ENCODE measurements at places on chromosomes 16 and 17.

GRCh38 chr16:48432136-48432535, 46.9 kb upstream of the SIAH1 start:
- no peak for DNase-seq

DNA sequence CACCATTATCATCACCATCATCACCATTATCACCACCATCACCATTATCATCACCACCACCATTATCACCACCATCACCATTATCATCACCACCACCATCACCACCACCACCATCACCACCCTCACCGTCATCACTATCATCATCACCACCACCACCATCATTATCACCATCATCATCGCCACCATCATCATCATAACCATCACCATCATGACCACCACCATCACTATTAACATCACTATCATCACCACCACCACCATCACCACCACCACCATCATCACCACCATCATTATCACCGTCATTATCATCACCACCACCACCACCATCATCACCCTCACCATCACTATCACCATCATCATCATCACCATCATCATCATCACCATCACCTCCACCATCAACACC, 9.1 kb downstream of the FOXL1 start:
- no peak for DNase-seq

DNA sequence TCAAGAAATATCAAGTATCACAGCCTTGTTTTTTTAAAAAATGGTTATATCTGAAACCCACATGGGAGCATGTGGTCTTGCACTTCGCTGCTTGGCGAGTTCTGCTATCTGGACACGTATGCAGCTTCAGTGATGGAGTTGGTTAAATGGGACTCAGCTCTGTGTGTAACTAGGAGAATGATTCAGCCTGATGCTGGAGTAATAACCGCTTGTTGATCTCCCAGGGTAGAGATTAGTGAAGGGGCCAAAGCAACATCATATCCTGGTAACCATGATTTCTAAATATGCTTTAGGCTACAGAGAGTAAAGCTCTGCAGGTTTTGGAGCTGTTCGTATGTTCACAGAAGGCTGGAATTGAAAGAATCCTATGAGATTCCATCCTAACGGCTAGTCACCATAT, 63.2 kb downstream of the IQCK start:
- DNase-seq = no peak

DNA sequence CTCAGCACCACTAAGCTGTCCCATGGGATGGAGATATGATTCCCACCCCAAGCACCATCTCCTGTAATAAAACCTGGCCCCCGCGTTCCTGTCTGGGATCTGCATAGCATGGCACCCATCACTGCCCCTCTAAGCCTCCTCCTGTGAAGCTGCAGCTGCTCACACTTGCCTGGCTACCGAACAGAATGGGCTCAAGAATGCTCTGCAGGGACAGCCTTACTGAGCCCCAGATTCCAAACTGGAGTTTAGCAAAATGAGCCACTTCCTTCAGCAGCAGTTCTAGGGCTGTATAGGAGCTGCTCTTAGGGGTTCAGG, 256.1 kb downstream of the CPPED1 start:
- no peak for DNase-seq

DNA sequence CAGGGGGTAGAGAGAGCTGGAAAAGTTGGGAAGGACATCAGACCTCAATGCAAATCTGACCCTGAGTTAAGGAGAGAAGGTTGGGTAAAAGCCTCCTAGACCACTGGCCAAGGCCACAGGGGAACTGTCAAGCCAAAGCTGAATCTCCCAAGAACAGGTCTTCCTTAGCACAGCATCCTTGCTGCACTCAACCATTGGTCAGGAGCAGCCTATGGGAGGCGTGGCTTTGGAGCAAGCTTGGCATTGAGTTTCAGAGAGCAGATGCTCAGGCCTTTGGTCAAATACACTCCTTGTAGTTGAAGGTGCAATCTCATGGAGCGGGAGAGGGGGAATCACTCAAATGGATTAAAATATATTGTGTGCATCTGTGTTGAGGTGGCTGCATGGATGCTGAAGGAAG, 21.8 kb downstream of the SOX9 start:
- no peak for DNase-seq

- DNase-seq = no peak
Observed at GRCh38 chr16:50676684-50677225, 4.4 kb downstream of the SNX20 start.

GRCh38 chr16:77660311-77660710, 62.0 kb upstream of the NUDT7 start:
- no peak for DNase-seq

GRCh38 chr16:69474408-69474807, 50.0 kb downstream of the CYB5B start:
- DNase-seq = no peak

DNA sequence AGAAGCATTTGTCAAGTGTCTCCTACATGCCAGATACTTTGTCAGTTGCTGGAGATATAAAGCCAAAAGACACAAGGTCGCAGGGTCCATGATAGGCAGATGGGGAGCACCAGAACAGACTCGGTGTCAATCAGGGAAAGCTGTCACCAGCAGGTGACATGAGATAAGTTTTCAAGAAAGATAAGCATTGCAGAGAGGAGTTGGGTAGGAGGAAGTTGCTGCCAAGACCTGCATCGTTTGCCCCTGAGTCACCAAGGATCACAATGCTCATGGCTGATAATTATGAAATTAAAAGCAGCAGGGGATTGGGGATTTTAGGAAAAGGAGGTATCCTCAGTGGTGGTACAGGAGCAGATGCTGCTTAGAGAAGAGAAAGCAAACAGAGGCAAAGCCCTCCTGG, 551.1 kb upstream of the CDH11 start:
- no peak for DNase-seq

DNA sequence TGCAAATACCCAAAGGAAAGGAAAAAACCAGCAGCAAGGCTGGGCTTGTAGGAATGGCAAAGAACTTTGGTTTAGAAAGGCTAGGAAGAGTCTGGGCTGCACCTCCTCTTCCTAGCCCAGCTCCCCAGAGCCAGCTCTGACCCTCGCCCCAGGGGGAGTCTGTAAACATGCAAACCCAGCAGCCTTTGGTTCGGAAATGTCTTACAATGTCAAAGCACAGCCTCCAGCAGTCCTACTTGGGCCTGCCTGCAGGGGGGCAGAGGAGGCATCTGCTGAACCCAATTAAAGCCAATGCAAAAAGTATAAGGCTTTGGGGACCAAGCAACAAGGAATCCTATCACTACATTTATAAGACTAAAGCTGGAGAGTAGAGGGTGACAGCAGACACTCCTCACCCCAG, 5.0 kb upstream of the FTSJ3 start:
- DNase-seq = no peak

- no peak for DNase-seq
Observed at GRCh38 chr17:50848711-50849110, 13.3 kb downstream of the WFIKKN2 start.

DNA sequence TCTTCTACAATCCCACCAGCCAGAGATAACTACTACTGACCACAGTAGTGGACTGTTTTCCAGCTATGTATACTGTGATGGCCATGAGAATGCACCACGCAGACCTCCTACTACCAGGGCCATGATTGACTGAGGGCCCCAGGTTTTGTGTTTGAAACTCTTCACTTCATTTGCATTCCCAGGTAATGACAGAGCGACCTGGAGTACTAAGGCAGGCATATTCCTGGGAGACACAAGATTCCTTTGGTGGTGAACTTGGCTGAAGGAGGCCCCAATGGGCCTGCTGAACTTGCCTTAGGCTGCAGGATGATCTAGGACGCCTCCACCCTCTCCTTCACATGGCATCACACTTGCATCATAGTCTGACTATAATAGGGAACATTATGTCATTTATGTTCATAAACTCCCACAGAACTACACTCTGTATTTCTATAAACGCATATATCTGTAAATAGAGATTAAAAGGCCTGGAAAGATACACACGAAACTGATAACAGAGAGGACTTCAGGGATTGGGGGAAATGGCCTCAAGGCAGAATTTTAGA, 30.4 kb downstream of the CLEC19A start:
- no peak for DNase-seq

- DNase-seq = no peak
Observed at GRCh38 chr17:38939987-38940386, 14.6 kb downstream of the LASP1NB start.

DNA sequence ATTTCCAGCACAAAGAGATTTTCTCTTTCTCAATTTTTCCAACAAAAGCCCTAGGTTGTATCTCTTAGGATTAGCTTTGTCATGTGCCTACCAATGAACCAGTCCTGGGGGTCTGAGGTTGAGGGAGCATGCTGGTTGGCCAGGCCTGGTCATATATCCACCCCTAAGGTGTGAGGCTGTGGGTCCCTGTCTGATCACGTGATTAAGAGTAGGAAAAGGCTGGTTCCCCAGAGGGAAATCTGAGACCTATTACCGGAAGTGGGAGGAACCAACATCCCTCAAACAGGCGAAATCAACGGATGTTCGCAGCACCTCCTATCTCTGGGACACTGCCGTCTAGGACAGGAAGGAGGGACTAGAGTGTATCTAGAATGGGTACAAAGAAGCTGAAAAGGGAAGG, 185.7 kb upstream of the IRX5 start:
- no peak for DNase-seq

DNA sequence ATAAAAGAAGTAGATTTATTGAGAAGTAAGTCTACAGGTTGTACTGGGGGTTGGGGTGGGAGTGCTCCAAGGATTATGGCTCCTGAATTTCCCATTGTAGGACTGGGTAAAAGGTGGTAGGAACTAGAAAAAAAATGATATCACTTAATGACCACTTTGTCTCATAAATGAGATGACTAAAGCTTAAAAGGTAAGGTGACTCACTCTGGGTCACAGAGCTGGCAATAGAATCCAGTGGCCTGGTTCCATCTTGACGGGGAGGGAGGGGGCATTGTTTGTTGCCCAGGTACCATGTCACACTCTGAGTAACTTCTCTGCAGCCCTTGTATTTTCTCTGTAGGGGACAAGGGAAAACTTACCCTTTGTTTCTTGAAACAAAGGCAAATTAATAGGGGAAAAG, 126.1 kb downstream of the PITPNC1 start:
- peak; percentile 24 for DNase-seq

DNA sequence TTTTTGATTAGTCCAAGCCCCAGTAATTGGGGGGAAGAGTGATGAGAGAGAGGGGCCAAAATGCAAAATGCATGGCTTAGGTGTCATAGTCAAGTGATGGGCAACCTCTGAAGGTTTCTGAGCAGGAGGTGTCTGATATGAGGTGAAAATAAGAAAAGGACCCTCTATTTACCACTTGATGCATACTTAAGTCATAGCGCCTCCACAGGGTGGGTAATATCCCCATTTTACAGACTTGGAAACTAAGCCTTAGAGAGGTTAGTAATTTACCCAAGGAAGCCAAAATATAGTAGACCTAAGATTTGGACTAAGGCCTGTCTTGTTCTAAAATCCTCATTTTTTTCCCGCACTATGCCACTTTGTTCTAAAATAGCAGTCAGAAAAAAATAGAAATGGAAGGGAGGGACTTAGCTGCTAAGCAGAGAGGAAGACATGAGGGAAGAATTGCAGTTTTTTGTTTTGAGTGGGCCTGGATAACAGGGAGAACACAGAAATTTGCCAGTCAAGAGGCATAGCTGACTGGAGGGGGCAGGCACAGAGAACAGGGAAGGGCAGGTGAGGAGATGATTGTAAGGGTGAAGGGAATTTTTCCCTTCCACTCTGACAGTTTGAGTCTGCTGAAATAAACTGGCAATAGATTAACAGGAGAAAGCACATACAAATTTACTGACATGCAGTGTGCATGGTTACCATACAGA, 2.3 kb upstream of the GRB2 start:
- DNase-seq = no peak

DNA sequence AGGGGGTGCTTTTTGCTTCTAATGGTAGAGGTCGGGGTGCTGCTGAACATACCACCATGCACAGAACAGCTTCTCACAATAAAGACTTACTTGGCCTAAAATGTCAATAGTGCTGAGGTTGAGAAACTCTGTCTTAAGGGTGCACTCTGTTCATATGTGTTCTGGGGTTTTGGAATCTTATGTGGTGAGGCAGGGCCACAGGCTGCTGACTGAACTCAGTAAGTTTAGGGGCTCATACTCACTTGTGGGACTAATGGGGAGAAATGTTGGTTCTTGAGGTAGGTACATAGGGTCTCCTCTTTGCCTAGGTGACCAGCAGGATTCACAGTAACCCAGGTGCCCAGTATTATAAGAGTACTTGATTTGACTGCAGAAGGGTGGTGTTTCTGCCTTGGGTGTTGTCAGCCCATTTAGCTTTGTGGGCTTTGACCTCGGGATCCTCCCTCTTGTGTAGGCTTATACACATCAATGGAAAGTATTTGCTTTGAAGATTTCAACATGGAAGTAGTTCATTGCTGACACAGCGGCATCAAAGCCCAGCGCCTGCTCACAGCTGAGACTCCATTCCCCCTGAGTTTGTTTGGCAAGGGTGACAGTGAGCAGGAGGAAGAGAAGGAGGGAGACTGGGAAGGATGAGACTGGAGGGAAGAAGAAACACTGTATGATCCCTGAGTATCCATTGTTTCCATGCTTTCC, 17.2 kb downstream of the SLC7A6 start:
- no peak for DNase-seq

DNA sequence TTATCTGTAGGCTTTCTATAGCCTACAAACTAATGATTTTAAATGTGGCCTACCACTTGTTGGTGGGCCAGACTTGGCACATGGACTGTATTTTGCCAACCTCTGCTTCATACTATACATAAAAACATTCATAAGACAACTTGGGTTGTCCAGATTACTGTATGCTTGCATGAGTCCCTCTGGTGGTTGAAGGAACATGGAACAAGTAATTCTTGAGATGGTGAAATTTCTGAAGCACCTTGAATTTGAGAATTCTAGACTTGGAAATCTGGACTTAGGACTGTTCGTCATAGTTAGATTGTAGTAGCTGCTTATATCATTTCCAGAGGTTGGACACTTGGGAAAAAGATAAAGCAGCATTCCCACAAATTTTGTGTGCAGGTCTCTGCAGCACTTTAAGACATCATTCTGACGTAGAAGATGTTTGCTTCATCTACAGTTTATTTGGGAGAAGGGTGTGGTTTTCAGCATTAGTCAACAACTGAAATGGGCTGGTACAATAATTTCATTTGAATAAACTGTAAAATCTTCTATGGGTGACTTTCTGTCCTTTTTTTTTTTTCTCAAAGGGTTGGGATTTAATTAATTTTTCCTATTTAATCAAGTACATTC, 31.2 kb downstream of the NFATC3 start:
- DNase-seq = no peak

GRCh38 chr16:54699656-54700055, 231.0 kb upstream of the IRX5 start:
- no peak for DNase-seq

DNA sequence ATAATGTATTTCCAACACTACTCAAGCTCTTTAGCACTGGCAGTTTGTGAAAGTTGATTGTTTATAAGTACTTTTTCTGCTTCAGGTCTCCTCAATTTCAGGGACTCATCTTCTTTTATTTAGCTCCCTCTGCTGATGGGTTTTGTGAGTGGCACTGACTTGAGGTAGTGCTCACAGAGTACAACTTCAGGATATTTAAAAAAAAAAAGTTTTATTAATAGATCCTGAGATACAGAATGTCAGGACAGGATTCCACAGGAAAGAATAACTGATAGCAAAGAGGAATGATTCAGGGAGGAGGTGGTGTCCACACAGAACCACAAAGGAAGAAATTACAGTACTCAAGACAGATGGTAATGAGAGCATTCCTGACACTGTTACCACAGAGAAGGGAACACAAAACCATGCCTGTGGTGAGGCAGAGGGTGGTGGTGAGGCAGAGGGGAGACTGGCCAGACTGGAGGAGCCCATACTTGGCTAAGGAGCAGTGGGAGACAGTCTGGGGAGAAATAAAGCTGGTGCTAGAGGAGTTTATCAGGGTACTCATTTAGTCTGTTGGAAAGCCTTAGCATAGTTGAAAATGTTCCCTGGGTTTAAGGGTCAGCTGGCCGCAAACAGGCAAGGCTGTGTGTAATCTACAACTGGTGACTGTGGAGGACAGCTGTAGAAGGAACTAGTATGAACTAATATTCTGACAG, 63.7 kb downstream of the SPAG9 start:
- no peak for DNase-seq
